Kidney epithelial cell (primary cell): ENCODE measurements at places on chromosomes 6 and 20.

GRCh38 chr6:160349814-160350350 lies 1.7 kb downstream of the SLC22A3 start:
- DNase-seq, result no peak

DNA sequence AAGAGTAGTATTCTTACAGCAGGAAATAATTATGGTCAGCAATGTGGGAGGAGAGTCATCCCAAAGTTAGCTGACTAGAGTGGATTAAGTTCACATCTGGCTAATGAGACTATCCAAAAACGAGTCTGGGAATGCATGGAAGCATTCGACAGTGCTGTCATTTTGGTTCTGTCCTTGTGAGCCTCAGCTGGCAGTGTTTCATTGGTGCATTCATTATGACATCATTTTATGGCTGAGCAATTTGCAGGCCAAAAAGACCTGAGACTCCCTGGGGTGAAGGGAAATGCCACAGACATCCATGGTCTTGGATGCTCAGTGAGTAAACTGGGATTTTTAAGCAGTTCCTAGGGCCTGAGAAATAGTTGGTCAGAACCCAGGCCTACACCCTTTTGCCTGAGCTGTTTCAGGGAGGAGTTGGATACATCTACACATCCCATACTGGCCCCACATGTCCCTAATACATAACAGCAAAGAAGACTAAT lies 196.4 kb upstream of the CCN2 start:
- no peak for DNase-seq

DNA sequence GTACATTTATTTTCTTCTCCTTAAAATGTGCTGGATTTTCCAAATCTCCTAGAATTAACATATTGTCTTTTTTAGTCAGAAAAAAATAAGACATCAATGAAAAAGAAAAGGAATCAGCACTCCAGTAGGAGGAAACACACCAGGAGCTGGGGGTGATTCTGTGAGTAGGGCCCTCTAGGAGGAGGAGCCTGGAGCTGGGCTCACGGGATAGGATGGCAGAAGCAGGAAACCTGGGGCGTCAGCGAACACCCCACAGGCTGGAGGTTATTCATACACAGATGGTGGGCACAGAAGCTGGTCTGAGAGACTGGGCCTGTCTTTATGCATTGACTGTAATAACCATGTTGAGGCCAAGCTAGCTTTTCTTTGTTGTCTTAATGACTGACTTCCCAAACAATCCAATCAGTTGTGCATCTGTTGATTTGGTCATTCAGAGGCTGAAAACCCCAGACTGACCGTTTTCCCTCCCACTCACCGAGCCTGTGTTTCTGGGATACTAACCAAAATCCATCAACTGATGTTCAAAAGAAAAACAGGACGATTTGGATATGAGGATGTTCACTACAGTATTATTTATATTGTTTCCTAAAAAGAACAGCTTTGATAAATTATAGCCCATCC lies 53.1 kb downstream of the CPNE5 start:
- DNase-seq, result no peak

DNA sequence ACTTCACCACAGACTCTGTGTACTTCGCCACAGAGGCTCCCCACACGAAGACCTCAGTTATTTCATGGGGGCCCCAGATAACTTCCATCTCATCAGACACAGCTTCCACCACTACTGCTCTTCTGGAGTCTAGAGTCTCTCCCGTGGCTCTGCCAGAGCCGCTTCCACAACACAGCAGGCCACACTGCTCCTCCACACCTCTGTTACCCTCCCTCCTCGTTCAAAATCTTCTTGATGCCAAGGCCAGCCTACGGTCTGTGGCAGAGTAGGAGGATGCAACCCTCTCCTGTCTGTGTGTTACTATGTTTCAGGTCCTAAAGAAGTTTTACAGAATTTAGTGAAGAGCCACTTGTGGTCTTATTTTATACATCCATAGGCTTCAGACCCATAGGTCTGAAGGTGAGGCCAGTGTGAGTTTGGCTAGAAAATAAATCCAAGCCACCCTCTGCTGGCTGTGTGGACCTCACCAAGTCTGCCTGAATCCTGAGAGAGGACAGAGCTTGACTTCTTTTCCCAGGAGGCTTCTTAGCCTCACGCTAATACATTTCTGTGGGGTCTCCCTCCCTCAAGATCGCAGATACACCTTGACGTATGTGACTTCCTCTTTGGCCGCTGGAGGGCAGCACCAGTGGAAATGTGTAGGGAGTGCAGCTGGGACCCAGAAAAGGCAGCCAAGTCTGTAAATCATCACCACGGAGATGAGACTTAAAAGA lies 197.7 kb downstream of the FAXC start:
- peak; percentile 14 for DNase-seq

DNA sequence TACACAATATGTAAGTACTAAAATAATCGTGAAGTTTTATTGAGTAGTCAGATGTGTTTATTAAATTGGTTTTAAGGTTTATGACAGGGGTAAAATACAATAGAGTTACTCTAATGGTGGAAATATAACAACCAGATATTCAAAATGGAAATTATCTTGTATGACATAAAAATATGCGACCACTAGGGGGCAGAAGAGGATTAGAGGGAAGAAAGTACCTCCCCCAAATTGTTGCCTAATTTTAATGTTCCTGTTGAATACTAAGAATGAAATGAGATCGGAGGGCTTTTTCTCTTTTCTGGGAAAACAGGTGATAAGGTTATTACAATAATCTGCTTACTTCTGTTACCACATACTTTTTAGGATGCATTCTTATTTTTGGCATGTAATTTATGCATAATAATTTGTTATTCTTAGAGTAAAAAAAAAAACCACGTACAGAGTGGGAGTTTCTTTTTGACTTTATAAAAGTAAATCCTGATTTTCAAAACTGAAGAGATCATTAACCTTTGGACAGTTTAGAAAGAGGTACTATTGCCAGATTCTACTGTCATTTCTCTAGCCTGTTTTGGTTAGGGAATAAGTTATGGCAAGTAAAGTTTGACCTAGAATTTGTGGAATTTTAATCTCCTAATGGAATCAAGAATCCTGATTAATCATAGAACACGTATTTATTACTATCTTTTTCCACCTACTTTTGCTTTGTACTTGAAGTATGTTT lies 159.2 kb downstream of the CD109 start:
- no peak for DNase-seq

DNA sequence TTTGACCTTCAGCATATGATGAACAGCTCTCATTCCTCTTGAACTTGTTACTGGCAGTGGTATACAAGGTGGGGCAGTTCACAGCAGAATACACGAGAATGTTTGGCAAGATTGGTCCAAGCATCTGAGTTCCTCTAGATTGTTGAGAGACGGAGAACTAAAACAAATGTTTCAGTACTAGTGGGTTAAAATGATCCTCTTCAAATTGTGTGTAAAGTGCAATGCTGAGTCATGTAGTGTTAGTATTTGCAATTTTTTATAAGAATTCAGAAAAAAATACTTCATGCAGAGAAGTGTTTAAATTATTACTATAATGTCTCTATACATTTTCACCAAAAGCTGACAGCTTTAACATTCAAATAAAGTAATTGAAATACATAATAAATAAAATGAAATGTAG lies 879.8 kb downstream of the TFAP2A start:
- DNase-seq, result no peak

GRCh38 chr20:20668639-20669038 lies 43.8 kb downstream of the RALGAPA2 start:
- DNase-seq, result no peak

DNA sequence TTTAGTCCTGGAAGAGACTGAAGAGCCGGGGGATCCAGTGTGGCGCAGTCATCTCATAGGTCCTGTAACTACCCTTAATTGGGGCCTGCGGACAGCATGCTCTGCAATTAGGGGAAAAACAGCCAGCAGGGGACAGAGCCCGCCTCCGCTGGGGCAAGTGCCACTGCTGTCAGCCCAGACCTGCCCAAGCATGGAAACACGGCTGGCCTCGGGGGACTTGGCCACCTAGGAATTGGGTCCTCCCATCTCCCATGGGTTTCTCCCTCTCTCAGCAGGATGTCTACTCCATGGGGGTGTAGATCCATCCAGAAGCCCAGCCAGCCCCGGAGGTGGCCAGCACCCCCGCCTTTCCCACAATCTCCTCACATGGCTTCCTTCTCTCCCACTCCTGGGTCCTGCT lies 3.6 kb downstream of the GHRH start:
- DNase-seq, result no peak

GRCh38 chr6:154932515-154933027 lies 62.5 kb upstream of the TIAM2 start:
- DNase-seq, result peak; percentile 42

DNA sequence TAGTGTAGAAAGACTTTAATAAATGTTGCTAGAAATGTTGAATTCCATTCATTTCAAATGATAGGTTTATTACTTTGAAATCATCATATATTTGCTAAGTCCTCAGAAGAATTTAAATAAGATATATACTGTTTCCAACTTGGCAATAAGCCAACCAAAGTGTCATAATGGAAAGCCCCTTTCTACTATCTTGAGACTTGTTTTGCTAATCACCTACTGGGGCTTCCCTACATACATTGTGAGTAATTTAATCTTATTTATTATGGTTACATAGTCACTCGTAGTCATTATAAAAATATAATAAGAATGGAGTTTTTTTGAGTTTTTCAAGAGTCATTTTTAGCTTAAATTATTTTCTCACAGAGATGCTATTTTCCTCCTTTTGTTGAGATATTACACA lies 20.7 kb downstream of the COL19A1 start:
- no peak for DNase-seq

GRCh38 chr6:6287415-6287814 lies 33.0 kb downstream of the F13A1 start:
- DNase-seq, result no peak

DNA sequence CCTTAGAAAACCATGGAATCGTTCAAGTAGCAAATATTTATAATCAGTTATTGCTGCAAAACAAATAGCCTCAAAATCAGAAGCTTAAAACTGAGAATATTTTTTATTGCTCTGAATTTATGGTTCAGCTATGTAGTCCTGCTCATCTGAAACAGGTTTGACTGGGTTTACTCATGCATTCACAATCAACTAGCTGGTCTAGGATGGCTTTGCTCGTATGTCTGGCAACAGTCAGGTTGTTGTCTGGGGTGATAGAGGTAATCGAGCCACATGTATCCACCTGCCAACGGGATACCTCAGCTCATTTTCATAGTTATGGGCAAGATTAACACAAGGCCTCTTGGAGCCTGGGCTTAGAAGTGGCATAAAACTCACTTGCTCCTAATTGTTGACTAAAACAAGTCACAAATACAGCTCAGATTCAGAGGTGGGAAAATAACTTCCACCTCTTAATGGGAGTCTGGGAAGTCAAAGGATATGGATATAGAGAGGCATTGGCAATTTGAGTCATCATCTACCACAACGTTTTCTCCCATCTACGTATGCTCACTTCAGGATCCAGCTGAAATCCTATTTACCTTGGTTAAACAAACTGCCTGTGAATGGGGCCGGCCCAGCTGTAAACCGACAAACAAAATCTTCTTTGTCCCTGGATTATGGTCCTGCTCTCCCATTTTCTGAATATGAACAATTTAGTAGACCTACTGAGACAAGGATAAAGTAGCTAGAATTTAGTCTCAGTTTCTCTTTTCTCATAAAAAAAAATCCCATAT lies 54.5 kb upstream of the TENT5A start:
- peak; percentile 2 for DNase-seq

- no peak for DNase-seq
Measured at GRCh38 chr20:17614812-17615644, 45.2 kb downstream of the DSTN start.

- no peak for DNase-seq
Measured at GRCh38 chr6:27650620-27651370, 177.9 kb upstream of the ZNF184 start.

DNA sequence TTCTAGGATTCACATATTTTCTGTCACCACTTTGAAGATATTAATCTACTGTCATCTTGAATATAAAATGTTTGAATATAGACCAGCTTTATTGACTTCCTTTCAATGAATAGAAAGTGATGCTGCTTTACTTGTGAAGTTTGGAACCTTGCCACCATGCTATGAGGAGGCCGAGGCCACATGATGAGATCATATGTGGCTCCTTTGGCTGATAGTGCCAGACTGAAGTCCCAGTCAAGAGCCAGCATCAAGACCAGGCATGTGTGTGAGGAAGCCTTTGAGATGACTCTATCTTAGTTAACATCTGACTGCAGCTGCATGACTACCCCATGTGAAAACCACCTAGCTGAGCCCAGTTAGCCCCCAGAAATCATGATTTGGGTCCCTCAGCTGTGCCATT lies 169.5 kb downstream of the OTOR start:
- DNase-seq, result no peak

- no peak for DNase-seq
Measured at GRCh38 chr6:15715851-15716250, 53.0 kb upstream of the DTNBP1 start.

- peak; percentile 69 for DNase-seq
Measured at GRCh38 chr6:32968093-32968866, at the start of gene BRD2. Gene BRD2 (plus strand): TSS chr6:32968594. CDS start chr6:32972899, 4,305 bp downstream.

DNA sequence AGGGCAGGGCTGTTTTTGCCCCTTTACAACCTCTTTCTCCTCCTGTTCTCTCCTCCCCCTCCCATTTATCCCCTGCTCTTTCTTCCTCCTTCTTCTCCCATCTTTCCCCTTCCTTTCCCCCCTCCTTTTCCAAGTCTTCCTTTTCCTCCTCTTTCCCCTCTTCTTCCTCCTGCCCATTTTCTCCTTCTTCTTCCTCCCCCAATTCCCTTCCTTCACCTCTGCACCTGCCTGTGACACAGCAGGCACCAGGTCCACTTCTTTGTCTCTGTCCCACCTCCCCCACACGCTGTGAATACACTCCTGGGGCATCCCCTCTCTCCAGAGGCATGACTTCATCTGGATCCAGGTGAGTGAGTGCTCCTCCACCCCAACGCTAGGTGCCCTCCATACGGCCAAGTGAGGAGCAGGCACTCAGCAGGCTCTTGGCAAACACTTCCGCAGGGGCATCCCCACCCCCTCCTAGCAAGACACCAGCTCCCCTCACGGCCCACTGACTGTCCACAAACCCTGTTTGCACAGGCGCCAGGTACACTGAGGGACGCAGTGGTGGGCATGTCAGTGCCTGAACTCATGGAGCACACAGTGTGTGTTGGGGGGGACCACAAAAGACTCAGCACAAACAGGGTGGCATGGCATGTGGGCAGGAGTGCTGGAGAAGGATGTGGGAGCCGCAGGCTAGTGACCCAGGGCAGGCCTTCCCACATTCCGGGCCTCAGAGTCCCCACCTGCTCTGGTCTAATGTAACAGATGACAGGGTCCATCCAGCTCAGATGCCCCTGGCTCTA lies 10.7 kb upstream of the TLDC2 start:
- no peak for DNase-seq

DNA sequence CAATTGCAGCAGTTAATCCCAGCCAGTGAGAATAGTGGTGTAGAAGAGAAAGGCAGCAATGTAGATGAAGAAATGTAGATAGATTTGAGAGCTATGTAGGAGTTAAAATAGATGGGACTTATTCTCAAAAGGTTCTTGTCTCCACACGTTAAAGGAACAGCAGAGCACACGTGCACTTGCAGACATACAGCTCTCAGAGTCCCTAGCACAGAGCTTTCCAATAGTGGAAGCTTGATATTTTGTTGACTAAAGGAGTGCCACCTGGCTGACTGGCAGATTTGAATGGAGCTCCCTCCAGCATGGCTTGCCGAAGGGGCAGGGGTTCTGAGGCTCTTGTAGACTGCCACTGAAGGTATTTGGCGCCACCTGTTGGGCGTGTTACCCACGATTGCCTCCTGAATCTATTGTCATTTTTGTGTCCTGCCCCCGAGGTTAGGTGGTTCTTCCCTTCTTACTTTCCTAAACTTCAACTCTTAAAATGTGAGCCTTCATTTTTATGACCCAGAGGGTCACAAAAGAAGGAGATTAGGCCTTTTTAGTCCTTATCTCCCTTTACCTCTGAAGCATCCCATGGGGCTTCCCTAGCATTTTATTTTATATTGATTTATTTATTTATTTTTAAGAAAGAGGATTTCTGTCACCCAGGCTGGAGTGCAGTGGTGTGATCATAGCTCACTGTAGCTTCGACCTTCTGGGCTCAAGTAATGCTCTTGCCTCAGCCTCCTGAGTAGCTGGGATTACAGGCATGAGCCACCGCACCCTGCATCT lies 16.4 kb downstream of the BRD2 start:
- DNase-seq, result peak; percentile 55
